ENCODE measurements at places on chromosomes 12 and 14. TPM values are rescaled to one million over a fixed set of nuclear protein-coding genes. Genes with fewer than 3 reads are reported as not detected.

- DNase-seq: peak; percentile 24
Measured at GRCh38 chr12:1488908-1489381, 105.4 kb downstream of the FBXL14 start.

GRCh38 chr12:44431647-44432343 lies 444.3 kb downstream of the NELL2 start:
- DNase-seq: no peak

- peak; percentile 23 for DNase-seq
Measured at GRCh38 chr14:97878727-97879126, 1081.5 kb downstream of the VRK1 start.

ZCRB1 gene
- 80.5 TPM for polyA plus RNA-seq

CCDC88C gene
- polyA plus RNA-seq: 17.1 TPM

Measured in CD4-positive, alpha-beta memory T cell (primary cell).